ENCODE measurements at places on chromosomes 4 and X. TPM values are rescaled to one million over a fixed set of nuclear protein-coding genes. Genes with fewer than 3 reads are reported as not detected.

The HTR2C gene
- polyA plus RNA-seq = not detected

The BANK1 gene
- 0.08 TPM for polyA plus RNA-seq

GRCh38 chr4:7569810-7570783 is 135.4 kb upstream of the PSAPL1 start:
- DNase-seq = no peak
- no peak overlapping the region for H3K27ac ChIP-seq
- H3K36me3 ChIP-seq = no peaks in the 10 kb centered on the region
- H3K27me3 ChIP-seq = no peaks in the 10 kb centered on the region
- no peak overlapping the region for H3K4me3 ChIP-seq

GRCh38 chr4:189988877-189989431 is 38.1 kb downstream of the FRG2 start:
- no peak for DNase-seq
- no peaks in the 10 kb centered on the region for H3K4me1 ChIP-seq
- H3K36me3 ChIP-seq = no peaks in the 10 kb centered on the region
- no peak overlapping the region for H3K4me3 ChIP-seq
- no peak overlapping the region for H3K27ac ChIP-seq
